ENCODE measurements at places on chromosomes 1 and 21. TPM values are rescaled to one million over a fixed set of nuclear protein-coding genes. Genes with fewer than 3 reads are reported as not detected.
A peak's percentile ranks its signal among the peaks of the same experiment; 100 is the strongest.

- H3K27ac ChIP-seq, result no peak overlapping the region
- no peak for DNase-seq
- no peaks in the 10 kb centered on the region for H3K36me3 ChIP-seq
- H3K4me1 ChIP-seq, result no peaks in the 10 kb centered on the region
- H3K27me3 ChIP-seq, result no peaks in the 10 kb centered on the region
- H3K4me3 ChIP-seq, result no peak overlapping the region
Observed at GRCh38 chr1:47763591-47764171, 233.5 kb downstream of the TRABD2B start.

The IFI44L gene
- total RNA-seq, result 8.7 TPM

The OR2L5 gene
- not detected for total RNA-seq

GRCh38 chr21:27001526-27001925, 34.6 kb upstream of the ADAMTS5 start:
- no peaks in the 10 kb centered on the region for H3K4me1 ChIP-seq
- no peaks in the 10 kb centered on the region for H3K27me3 ChIP-seq
- no peaks in the 10 kb centered on the region for H3K36me3 ChIP-seq
- H3K27ac ChIP-seq, result no peak overlapping the region
- H3K4me3 ChIP-seq, result no peak overlapping the region
- DNase-seq, result no peak

DNA sequence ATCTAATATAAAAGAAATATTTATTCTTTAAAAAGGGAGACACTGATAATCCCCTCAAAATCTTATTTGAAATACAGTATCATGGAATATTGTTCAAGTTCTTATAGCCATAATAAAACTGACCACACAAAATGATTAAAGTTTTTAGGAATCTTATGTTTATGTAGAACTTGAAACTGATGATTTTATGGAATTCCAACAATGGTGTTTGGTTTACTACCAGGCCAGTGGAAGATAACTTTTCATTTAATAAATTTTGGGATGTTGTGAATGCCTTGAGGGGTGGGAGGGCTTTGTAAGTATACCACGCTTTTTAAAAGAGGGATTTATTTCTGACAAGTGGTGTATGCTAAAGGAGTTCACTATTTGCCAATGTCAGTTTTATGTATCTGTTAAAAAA, 87.7 kb downstream of the RAB3GAP2 start:
- H3K27me3 ChIP-seq, result no peaks in the 10 kb centered on the region
- H3K4me3 ChIP-seq, result no peak overlapping the region
- H3K4me1 ChIP-seq, result no peaks in the 10 kb centered on the region

- no peaks in the 10 kb centered on the region for H3K4me1 ChIP-seq
- H3K27me3 ChIP-seq, result no peaks in the 10 kb centered on the region
- no peaks in the 10 kb centered on the region for H3K36me3 ChIP-seq
- H3K4me3 ChIP-seq, result no peak overlapping the region
- no peak for DNase-seq
Observed at GRCh38 chr1:110544753-110545152, 25.8 kb upstream of the KCNA10 start.

- H3K27me3 ChIP-seq, result no peaks in the 10 kb centered on the region
- peaks cover 18% of the 10 kb centered on the region for H3K4me1 ChIP-seq
- H3K4me3 ChIP-seq, result no peak overlapping the region
- no peak for DNase-seq
- H3K27ac ChIP-seq, result no peak overlapping the region
Observed at GRCh38 chr1:227434808-227435444, 116.6 kb upstream of the CDC42BPA start.

The CHIA gene
- not detected for total RNA-seq

DNA sequence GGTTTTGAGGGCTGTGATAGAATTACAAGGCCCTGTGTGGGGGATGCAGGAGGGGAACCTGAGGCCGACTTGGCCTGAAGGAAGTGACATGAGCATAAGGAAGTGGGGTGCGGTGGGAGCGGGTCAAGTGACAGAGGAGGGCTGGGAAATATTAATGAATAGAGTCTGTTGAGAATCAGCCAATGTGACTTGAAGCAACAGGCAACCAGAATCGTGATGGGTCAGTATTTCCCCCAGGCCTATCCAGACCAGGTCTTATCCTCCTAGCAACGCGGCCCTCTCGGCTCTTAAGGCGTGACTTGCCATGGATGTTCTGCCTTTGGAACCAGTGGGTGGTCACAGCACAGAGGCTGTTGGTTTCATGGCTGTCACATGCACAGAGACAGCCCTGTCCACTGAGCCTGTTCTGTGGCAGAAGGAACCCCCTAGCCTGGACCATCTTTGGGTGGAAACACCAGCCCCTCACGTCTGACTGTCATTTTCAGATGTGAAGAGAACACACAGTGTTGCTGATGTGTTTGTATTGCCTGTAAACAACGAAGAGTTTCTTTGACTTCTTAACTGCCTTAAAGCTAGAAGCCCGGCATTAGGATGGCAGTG, 468.8 kb downstream of the CAMTA1 start:
- no peak for DNase-seq
- H3K4me3 ChIP-seq, result no peak overlapping the region

The F13B gene
- total RNA-seq, result not detected

DNA sequence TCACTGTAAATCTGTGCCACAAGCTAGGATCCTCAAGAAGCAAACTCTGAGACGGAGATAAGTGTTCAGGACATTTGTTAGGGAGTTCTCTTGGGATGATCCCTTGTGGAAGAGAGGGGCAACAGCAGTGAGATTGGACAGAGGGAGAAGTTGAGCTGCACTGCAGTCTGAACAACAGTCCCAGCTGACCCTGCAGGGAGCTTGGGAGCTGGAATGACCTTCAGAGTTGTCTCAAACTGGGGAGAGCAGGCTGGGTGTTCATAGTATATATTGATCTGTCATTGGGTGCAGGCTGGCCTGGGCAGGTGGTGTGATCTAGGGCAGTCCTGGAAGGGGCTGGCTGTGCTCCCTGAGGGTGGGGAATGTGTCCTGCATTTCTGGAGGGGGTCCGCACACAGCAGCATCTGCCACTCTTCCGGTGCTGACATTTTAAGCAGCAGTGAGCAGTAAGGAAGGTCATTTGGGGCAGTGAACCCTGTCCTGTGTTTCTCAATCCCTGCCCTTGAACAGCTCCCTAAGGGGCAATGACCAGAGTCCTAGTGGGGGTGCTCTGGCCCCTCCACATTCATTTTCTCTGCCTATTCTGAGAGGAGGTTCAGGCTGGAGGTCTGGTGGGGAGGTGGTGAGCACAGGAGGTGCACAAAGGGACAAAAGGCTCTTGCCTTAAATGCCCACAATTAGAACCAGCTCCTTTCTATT, 90.2 kb upstream of the PPM1J start:
- no peaks in the 10 kb centered on the region for H3K27me3 ChIP-seq
- no peaks in the 10 kb centered on the region for H3K36me3 ChIP-seq
- no peaks in the 10 kb centered on the region for H3K4me1 ChIP-seq
- H3K27ac ChIP-seq, result no peak overlapping the region

DNA sequence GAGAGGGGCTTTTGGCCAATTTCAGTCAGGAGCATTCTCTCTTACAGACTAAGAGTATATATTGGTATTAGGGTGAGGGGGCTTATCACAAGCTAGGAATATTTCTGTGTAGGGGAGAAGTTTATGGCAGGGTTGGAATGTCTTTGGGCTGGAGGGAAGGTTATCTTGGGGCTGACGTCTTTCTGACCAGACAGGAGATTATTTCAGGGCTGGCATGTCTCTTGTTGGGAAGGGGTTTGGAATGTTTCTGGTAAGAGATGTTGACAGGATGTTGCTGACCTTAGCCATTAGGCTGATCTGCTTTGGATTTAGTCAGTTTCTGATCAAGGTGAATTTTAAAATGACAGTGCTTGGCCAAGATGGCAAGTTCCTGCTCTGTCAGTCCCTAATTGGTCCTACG, 17.8 kb upstream of the HSD3B1 start:
- no peak overlapping the region for H3K27ac ChIP-seq
- H3K36me3 ChIP-seq, result no peaks in the 10 kb centered on the region
- no peak for DNase-seq
- no peaks in the 10 kb centered on the region for H3K4me1 ChIP-seq

The ST6GALNAC3 gene
- 10.0 TPM for total RNA-seq

GRCh38 chr1:4549930-4550329, 104.5 kb upstream of the AJAP1 start:
- no peak overlapping the region for H3K27ac ChIP-seq
- no peaks in the 10 kb centered on the region for H3K36me3 ChIP-seq
- no peaks in the 10 kb centered on the region for H3K27me3 ChIP-seq
- H3K4me3 ChIP-seq, result no peak overlapping the region

- no peak overlapping the region for H3K4me3 ChIP-seq
- H3K27me3 ChIP-seq, result no peaks in the 10 kb centered on the region
- no peaks in the 10 kb centered on the region for H3K36me3 ChIP-seq
- DNase-seq, result no peak
- peaks cover 18% of the 10 kb centered on the region for H3K4me1 ChIP-seq
Observed at GRCh38 chr1:151187205-151187604, 2.8 kb downstream of the VPS72 start.

DNA sequence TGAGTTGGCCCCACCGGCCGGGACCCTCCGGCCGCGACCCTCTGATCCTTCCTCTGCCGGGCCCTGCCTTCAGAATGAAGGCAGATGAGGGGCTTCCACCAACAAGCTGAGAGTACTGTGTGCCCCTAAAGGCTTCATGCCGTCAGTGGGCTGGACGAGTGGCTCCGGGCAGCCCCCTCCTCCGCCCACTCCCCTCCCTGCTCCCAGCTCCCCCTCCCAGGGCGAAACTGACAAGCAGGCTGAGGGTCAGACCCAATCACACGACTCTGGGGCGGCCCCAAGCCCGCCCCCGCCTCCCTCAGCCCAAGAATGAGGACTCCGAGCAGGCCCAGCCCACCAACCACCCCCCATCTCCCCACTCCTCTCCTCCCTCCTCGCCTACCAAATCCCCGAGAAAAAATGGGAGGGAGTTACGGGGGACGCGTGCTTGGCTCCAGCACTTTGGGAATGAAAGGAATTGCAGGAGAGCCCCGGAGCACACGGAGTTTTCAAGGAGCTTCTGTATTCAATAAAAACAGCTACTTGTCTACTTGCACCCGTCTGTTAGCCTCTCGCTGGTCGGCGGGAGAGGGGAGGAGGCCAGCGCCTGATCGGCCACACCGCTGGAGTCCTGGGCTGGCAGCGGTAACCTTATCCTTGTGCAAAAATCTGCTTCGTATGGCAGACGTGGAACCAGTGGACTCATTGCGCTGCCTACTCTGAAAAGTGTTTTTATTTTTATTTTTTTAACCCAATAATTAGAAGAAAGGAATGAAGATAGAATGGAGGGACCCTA, at the start of gene COL11A1:
Gene COL11A1, minus strand, starts transcription at position 147 of the 775 bp plus-strand sequence. CDS start 344 bp downstream, outside the sequence.
- no peaks in the 10 kb centered on the region for H3K27me3 ChIP-seq
- H3K27ac ChIP-seq, result no peak within 1 kb of the TSS
- H3K4me3 ChIP-seq, result no peak within 1 kb of the TSS
- peak; percentile 31 for DNase-seq
- peaks cover 21% of the 10 kb centered on the region for H3K4me1 ChIP-seq
- H3K36me3 ChIP-seq, result no peaks in the 10 kb centered on the region

- H3K27ac ChIP-seq, result no peak overlapping the region
- no peaks in the 10 kb centered on the region for H3K36me3 ChIP-seq
- DNase-seq, result no peak
Observed at GRCh38 chr1:12760256-12760795, 13.2 kb upstream of the PRAMEF12 start.

DNA sequence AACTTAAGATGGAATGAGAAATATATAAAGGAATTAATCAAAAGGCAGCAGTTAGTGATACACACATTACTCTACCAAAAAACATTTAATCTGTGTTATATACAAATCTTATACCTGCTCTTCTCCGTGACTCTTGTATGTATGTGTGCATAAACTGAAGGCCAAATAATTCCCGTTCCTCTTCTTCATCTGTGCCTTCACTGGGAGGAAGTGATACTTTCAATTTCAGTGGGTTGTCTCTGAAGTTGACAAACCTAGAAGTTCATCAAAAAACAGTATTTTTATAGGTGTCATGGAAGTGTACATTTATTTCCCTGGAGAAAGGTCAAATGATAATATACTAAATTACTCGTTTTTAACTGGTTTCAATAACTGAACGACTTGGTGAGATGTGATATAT, 19.3 kb downstream of the TRMT13 start:
- peaks cover 6% of the 10 kb centered on the region for H3K4me1 ChIP-seq
- DNase-seq, result no peak
- no peak overlapping the region for H3K27ac ChIP-seq
- H3K27me3 ChIP-seq, result no peaks in the 10 kb centered on the region
- H3K4me3 ChIP-seq, result no peak overlapping the region
